ENCODE measurements at places on chromosomes 1 and 21.

DNA sequence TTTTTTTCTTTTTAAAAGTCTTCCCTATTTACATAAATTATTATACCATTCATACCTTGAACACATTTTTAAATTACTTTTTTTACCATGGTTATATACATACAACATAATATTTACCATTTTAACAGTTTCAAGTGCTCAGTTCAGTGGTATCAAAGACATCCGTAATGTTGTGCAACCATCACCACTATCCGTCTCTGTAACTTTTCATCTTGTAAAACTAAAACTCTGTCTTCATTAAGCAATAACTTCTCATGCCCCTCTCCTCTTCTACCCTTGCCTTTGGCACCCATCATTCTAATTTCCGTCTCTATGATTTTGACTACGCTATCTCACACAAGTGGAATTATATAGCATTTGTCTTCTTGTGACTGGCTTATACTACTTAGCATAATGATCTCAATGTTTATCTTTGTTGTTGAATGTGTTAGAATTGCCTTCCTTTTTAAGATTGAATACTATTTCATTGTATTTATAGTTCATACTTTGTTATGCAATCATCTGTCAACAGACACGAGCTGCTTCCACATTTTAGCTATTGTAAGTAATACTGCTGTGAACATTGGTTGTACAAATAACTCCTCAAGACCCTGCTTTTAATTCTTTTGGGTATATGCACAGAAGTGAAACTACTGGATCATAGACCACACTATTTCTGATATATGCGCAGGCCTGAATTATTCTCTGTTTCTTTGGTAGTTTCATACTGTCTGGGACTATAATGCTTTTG, 689.5 kb upstream of the NCAM2 start:
- no peak for DNase-seq

DNA sequence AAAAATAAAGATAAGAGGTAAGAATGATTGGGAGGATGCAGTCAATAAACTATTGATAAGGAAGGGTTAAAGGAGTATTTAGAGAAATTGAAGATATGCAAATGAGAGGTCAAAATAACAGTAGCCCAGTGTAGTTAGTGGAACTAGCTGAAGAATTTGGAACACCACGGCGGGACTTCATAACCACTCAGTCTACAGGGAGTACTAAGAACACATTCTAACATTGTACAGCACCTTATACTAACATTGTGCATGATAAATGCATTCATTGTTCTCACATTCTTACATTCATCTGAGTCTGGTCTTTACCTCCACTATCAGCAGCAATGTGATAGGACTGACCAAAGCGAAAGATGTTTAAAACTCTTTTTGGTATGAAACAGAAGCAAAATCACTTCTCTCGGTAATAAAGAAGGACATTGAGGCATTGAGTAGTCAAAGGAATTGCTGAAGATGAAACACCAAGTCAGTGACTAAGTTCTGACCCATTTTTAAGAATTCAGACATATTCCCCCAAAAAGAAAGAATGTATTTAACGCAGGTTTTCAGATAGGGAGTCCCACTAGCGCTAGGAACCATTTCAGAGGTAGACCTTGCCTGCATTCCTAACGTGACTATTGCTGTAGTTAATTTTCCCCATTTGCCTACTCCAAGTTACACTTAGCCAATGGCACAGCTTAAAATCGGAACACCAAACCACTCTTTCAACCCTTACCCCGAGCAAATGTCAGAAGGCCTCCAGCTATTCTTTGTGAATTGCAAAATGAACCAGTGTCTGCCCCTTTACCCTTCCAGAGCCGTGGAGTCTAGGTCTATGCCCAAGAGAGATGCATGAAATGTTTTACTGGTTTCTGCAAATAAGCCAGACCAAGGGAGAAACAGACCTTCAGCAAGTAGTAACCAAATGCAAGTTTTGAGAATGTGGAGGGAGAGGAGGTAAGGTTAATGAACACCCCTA, 108.8 kb upstream of the IRF2BP2 start:
- no peak for DNase-seq

DNA sequence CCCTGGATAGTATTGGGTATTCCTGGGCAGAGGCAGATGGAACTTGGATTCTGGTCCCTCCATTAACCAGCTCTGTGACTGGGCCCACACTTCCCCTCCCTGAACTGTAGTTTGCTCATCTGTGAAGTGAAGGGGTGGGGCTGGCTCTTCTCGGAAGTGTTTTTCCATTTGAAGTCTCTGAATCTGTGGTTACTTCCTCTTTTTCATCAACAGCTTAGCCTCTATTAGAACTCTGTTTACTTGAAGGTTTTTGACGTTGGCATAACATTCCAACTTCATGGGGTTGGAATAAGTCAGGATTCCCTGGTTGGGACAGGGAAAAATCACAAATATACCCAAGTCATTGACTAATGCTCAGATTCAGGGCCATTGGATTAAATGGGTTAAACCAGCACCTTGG, 3.6 kb downstream of the KIAA0040 start:
- DNase-seq = peak; percentile 30

GRCh38 chr1:29251164-29252124, 15.1 kb downstream of the PTPRU start:
- DNase-seq = no peak

DNA sequence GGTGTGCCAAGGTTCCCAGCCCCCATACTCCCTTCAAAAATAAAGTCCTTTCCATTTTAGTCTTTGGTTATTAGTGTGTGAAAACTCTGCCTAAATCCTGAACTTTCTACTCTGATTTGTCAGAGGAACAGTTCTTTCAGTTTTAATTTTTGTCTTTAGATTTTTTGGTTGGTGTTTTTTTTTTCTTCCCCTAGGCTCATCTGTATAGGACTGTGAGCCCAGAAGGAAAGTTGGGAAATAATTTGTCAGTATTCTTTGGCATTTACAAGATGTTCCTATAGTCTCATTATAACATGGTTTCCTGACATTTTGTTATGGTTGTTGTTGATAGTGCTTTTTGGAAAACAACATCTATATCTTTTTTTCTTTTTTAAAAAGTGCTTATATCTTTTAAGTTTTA, 38.0 kb downstream of the LAMC1 start:
- no peak for DNase-seq

GRCh38 chr1:213719462-213719861, 268.3 kb upstream of the PROX1 start:
- DNase-seq = no peak

GRCh38 chr1:22641906-22642636, 1.4 kb upstream of the C1QC start:
- DNase-seq = peak; percentile 42

- DNase-seq = no peak
Measured at GRCh38 chr1:194658090-194658439, 1471.7 kb upstream of the B3GALT2 start.

GRCh38 chr1:90434460-90434859, 282.6 kb downstream of the BARHL2 start:
- no peak for DNase-seq

GRCh38 chr1:119656410-119656955, 8.4 kb upstream of the ZNF697 start:
- DNase-seq = no peak

DNA sequence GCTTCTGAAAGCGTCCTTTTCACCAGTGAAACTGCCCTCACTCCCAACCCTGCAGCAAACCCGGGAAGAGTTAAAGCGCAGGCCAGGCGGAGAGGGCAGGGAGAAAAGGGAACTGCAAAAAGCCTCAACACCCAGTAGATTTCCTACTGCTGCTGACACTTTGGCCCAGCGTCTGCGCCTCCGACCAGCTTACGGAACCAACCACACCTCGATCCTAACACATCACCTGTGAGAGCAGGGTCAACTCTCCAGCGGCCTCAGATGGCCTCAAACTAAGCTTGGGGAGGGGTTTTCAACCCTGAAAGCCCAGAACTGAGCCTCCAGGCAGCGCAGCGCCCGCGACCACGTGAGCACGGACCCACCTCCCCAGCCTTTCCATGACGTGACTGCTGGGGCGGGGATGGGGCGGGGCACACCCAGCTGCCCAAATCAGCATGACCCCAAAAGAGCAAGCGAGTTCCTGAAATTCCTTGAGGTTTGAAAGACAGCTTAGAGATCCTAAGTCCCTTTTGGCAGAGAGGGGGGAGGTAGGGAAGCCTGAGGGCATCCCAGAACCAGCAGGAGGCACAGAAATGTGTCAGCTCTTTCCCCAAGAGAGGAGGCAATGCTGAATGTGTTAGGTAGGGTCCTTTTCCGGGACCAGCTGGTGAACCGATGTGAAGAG, 59.1 kb downstream of the ITPKB start:
- DNase-seq = peak; percentile 76

DNA sequence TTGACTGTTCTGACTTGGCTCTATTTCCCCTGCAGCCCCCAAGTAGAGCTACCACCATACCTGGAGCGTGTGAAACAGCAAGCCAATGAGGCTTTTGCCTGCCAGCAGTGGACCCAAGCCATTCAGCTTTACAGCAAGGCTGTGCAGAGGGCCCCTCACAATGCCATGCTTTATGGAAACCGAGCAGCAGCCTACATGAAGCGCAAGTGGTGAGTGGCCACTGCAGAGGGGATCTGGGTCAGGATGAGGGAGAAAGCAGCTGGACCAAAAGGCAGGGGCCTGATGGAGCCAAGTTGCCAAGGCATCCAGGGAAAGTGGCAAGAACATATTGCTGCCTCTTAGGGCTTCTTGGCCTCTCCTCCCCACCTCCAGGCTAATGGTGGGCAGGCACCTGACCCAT, 24.1 kb upstream of the TMEM222 start:
- no peak for DNase-seq

GRCh38 chr1:176073524-176074157, 133.4 kb downstream of the COP1 start:
- DNase-seq = no peak

GRCh38 chr1:27358038-27358927, 8.5 kb downstream of the MAP3K6 start:
- DNase-seq = no peak

- no peak for DNase-seq
Measured at GRCh38 chr1:65471213-65471833, 50.9 kb downstream of the LEPR start.
